ENCODE measurements at places on chromosomes 5 and 9.

DNA sequence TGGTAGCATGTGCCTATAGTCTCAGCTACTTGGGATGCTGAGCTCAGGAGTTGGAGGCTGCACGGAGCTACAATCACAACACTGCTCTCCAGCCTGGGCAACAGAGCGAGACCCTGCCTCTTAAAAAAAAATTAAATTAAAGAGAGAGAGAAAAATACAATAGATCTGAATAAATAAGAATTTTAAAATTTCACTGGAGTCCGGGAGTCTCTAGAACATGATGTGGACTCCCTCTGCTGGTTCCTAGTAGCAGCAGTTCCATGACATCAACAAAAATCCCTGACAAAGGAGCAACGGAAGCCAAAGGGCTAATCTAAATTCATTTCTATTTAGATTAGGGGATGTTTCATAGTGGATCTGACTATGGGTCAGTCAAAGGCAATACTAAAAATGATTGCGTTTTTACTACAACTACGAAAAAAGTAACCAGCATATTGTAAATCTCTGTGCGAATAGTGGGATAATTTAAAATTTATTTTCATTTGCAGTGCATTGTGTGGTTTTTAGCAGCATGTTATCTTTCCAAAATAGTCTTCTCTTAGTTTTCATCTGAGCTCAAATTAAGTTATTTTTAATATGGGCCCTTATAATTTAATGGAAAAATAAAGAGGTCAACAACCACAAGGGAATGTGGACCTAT is 6.7 kb downstream of the INIP start:
- DNase-seq: no peak

GRCh38 chr9:91178281-91179236 is 183.2 kb downstream of the AUH start:
- DNase-seq: no peak

GRCh38 chr5:1555011-1555807 is 31.4 kb upstream of the LPCAT1 start:
- no peak for DNase-seq

GRCh38 chr9:133132174-133132573 is 11.1 kb upstream of the RALGDS start:
- DNase-seq: no peak

DNA sequence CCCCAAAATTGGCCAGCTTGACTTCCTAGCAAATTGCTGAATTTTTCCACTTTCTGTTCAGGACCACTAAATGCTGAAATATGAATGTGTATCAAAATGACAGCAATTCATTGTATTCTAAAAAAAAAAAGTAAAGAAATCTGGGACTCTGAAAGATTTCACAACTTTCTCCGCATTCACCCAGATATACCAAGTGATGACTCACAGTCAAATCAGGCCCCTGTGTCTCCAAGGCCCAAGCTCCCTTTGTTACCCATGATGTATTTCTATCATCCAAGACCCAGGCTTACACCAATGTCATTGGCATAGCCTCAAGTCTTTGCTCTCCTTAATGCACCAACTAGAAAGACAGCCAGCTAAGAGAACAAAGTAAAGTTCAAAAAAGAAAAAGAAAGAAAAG is 493.9 kb downstream of the NTRK2 start:
- no peak for DNase-seq

GRCh38 chr5:178202541-178202940 is 1.8 kb upstream of the HNRNPAB start:
- no peak for DNase-seq

GRCh38 chr9:91555132-91555531 is 131.5 kb upstream of the NFIL3 start:
- DNase-seq: no peak

DNA sequence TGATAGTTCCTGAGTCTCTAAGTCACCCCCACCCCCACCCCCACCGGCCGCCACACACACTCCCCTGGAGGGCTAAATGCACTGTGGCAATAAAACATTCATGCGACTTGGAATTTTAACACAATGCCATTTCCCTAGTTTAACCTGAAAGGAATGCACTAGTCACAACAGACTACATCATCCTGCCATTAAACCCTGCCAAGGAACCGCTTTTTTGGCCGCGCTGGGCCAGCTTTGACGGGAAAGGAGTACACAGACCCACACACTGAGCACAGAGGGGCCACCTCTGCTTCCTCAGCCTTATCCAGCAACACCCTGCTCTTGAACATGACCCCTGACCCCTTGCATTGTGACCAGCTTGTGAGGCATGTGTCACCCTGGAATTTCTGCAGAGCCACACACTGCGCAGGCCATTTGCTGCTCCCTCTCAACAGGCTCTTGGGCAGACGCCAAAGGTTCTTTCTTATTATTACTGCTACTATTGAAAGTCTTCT is 165.3 kb downstream of the BNC2 start:
- no peak for DNase-seq

DNA sequence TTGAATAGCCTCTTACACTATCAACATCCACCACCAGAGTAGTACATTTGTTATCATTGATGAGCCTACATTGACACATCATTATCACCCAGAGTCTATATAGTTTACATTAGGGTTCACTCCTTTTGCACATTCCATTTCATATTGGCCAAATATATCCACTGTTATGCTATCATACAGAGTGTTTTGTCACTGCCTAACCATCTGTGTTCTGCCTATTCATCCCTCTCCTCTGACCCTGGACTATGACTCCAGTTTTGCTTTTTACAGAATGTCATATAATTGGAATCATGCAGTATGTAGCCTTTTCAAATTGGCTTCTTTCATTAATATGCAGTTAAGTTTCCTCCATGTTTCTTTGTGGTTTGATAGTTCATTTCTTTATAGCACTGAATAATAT is 904.7 kb downstream of the TLE1 start:
- no peak for DNase-seq

- DNase-seq: no peak
Observed at GRCh38 chr5:41877408-41877807, 7.2 kb upstream of the OXCT1 start.

GRCh38 chr9:111320631-111321030 is 9.4 kb downstream of the OR2K2 start:
- DNase-seq: no peak

DNA sequence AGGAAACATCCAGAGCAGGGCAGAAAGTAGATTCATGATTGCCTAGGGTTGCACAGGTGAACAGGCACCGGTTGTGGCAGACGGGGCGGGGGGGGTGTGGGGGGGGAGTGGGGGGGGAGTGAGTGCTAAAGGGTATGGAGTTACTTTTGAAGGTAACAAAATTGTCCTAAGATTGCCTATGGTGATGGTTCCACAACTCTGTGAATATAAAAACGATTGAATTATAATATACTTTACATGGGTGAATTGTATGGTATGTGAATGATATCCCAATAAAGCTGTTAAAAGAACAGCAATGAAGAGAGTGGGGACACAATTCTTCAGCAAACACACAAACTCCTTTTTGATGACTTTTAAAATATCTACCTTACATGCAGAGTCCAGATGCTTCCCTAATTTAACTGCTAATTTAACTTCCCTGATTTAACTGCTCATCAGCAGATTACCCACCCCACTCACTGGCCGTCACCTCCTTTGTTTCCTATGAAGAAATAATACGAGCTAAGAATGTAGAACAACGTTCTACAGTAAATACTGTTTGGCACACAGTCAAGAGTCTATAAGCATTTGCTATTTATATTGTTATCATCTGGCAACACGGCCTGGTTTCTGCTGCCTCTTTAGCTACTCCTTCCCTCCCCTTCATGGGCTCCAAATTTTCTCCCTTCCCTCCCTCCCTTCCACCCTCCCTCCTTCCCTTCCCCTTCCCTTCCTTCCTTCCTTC is 83.5 kb downstream of the PTCH1 start:
- DNase-seq: no peak
